Esophagus squamous epithelium (tissue), 5 donors: ENCODE measurements at places on chromosomes 16 and 17.

DNA sequence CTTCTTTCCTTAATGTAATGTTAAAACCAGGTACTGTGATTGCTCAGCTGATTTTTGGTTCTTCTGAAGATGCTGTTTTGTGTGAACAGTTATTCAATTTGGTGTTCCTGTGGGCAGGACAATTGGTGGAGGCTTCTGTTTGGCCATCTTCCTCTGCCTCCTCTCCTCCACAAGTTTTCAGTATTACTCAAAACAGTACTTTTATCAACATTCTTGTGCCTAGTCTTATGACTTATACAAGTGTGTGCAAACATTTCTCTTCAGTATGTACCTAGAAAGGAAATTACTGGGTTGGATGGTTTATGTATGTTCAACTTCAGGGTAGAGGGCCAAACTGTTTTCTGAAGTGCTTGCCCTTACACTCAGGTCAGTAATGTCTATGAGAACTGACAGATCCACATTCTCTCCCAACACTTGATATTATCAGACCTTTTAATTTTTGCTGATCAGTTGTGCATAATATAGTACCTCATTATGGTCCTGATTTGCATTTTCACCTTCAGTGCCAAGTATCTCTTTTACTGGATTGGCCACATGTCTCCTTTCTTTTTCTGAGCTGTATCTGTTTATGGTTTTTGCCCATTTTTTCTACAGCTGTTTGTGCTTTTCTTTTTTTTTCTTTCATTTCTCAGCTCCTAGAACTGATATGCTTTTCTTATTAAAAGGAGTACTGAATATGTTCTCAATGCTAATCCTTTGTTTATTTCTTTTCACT lies 50.9 kb downstream of the ERCC4 start:
- no peak for DNase-seq

DNA sequence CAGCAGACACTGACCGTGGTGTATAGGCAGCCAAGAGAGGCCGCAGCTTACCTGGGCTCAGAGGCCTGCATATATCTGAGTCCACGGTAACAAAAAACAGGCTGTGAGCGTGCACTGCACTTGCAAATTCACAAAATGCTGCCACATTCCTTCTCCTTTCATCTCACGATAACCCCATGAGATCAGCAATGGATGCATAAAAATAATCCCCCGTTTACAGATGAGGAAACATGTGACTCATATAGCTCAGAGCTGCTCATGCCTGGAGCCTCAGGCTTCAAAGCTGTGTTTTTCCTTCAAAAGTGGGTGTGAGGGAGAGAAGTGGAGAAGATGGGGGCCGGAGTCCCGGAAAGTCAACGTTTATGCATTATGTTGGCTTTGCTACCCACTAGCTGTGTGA lies 118.3 kb upstream of the FOXF1 start:
- no peak for DNase-seq

DNA sequence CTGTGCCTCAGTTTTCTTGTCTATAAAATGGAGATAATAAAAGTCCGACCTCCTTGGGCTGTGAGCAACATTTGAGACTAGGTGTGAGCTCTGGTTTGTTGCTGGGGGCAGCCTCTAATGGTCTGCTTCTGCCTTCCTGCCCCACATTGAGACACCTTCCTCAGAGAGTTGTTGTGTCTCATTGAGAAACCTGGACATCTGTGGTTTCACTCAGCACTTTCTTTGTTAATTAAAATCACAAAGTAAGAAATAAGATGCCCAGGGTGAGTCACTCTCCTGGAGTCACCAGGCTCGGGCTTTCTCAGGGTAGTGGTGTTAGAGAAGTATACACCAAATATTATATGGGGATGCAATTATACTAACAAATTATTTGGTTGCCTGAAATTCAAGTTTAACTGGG lies 389.2 kb upstream of the SALL1 start:
- DNase-seq: no peak

DNA sequence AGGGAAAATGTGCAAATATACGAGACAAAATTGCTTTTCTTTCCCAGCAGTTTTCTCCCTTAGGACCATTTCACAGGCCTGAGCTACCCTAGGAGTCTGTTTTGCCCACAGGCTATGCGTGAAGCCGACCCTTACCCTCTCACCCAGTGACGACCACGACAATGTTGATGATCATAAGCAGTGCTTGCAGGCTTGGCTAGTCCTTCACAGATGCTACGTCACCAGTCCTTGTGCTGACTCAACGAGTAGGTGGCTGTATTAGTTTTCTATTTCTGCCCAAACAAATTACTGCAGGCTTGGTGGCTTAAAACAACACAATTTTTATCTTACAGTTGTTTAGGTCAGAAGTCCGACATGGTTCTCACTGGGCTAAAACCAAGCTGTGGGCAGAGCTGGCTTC lies 574.6 kb upstream of the HSBP1 start:
- no peak for DNase-seq

- no peak for DNase-seq
Measured at GRCh38 chr16:7246578-7246977, 86.1 kb upstream of the RBFOX1 start.

DNA sequence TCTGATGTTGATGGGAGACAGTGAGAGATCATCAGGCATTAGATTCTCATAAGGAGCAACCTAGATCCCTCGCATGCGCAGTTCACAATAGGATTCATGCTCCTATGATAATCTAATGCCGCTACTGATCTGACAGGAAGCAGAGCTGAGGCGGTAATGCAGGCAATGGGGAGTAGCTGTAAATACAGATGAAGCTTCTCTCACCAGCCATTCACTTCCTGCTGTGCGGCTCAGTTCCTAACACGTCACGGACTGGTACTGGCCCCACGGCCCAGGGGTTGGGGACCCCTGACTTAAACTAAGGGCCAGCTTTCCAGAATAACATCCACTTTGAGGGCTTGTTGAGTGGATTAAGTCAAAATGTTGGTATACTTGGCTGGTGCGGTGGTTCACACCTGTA lies 2.6 kb upstream of the TMEM219 start:
- no peak for DNase-seq

DNA sequence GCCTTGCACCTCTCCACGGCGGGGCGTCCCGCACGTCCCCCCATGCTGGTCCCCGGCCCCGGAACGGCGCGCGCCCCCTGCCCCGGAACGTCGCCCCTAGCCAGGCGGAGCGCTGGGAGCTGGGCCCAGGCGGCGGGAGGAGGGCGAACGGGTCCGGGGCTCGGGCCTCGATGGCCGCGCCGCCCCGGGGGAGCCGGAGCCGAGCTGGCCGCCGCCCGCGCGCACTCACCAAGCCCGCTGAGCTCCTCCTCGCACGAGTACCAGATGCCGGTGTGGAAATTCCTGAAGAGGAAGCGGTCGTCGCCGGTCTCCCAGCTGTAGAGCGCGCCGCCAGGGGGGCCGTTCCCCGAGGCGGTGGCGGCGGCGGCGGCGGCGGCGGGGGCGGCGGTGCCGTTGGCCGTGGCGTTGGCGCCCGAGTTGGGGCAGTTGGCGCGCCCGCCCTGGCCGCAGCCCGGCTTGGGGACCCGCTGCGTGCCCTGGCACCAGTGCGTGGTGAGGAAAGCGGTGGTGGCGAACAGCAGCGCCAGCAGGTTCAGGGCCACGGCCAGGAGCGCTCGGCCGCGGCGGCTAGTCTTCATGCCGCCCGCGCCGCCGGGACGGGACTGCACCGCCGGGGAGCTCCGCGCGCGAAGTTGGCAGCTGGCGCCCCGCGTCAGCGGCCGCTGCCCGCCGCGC lies 530 bp downstream of the GSG1L start:
- DNase-seq: no peak

DNA sequence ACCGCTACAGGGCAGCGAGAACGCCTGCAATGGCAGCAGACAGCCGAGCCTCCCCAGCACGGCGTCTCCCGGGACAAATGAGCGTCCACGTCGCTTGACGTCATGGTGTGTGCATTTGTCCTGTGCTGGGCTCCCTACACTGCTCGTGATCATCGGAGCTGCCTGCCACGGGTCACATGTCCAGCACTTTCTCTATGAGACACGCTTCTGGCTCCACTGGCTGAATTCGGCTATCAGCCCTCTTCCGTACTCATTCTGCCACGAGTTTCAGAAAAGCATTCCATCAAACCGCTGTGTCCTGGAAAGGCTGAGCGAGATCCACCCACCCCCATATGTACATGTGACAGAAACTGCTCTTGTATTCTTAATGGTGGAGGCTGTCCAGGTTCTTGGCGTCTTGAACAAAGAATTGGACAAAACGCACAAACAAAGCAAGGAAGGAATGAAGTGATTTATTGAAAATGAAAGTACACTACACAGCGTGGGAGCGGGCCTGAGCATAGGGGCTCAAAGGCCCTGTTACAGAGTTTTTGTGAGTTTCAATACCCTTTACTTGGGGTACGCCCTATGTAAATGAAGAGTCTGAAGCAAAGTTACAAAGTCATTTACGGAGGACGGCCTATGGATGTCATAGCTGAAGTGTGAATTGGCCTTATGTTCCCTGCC lies 28.5 kb upstream of the SHCBP1 start:
- no peak for DNase-seq
